NT2/D1 (cell line): ENCODE measurements at places on chromosomes 16 and 17.

DNA sequence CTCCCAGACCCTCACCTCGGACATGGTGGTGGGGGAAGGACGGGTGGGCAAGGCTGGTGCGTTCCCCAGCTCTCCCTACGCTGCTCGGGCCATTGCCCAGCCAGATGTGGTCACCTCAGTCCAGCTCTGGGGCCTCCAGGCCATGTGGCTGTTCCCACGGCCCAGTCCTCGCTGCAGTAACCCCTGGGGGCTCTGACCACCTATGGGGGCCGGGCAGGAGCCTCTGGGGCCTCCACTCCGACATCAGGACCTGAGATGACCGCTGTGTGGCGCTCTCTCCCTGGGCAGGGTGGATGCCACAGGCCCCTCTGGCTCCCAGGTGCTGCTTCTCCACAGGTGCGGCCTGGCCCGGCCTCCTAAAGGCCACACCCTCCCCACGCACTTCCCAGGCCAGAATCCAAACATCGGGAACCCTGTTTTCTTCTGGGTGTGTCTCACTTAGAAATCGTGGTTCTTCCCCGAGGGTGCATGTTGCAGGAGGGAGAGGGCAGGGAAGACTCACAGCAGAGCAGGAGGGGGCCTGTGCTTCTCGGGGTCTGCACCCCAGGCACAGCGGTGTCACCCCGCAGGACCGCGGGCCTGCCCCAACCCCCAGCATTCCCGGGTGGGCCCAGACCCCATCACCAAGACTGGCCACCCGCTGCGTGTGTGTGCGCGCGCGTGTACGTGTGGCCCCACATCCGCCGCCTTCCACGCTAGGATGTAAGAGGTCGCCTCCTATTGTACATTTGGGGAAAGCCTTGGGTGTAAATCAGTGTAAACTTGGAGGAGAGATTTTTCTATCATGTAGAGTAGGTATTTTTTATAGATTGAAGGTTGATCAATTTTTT lies 5.9 kb upstream of the CAPN15 start:
- DNase-seq, result no peak

DNA sequence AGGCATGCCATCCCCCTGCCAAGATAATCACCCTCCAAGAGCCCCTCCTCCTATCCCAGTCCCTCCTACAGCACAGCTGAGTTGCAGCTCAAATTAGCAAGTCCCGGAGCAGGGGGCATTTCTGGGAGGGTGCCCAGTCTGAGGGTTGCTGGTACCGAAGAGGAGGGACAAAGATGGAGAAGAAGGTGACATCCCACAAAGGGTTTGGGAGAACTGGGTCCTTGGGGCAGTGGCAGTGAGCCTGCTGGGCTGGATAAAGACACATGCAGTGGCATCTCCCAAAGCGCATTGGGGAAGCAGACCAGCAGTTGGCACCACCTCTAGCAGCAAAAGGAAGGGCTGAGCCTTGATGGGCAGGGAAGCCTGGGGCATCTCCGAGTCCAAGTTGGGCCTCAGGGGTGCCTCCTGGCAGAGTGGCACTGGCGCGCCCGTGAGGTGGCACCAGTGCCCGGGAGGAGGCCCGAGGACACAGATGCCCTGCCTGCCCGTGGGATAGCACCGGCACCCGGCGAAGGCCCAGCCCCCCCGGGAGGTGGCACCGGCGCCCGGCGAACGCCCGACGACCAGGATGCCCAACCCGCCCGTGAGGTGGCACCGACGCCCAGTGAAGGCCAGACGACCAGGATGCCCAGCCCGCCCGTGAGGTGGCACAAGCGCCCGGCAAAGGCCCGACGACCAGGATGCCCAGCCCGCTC lies 622 bp downstream of the TOM1L2 start:
- no peak for DNase-seq

DNA sequence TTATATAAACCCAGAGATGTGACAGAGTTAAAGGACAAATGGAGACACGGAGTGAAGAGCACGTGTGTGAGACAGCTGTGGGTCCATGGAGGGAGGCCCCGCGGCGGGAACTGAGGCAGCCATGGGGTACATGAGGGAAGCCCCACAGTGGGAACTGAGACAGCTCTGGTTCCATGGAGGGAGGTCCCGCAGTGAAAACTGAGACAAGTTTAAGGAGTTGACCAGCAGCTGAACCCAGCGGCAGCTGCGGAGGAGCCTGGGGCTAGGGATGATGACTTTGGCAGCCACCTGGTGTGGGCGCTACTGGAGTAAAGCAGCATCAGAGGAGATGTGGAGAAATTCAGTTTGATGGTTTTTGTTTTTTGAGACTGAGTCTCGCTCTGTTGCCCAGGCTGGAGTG lies 185.1 kb downstream of the RPTOR start:
- no peak for DNase-seq

DNA sequence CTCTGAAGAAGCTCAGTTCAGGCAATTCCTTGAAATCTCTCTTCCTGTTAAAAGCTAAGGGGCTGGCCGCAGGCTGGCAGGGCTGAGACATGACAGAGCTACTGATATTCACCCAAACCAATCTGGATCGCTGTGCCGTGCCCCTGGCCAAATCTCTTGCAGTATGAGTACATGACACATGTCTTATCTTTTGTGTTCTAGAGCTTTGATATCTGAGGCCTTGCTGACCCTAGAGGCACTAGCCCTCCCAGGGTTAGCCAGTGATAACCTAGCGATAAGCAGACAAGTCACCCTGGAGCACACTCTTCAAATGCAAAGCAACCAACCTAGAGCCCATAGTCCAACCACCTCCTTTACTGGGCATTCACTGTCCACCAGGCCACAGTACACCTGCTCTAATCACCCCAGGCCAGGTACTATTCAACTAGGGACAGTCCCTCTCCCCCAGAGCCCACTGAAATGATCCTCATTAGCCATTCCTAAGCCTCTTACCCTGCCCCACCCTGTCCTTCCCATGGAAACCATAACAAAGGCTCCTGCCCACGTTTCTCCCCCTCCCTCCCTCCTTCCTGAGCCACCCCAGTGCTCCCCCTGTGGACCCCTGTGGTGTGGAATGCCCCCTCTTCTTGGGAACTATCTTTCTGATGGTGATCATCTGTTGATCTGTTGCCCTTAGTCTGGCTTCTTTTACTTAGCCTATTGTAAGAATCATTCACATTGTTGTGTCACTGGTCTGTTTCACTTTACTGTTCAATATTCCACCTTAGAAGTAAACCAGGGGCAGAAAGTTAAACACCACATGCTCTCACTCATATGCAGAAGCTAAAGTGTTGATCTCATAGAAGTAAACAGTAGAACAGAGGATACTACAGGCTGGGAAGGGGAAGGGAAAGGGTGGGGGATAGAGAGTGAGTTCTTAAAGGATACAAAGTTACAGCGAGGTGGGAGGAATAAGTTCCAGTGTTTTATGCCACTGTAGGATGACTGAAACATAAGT lies 52.5 kb downstream of the TEKT5 start:
- peak; percentile 92 for DNase-seq

GRCh38 chr17:7841396-7841914 lies 7.4 kb downstream of the KDM6B start:
- no peak for DNase-seq

DNA sequence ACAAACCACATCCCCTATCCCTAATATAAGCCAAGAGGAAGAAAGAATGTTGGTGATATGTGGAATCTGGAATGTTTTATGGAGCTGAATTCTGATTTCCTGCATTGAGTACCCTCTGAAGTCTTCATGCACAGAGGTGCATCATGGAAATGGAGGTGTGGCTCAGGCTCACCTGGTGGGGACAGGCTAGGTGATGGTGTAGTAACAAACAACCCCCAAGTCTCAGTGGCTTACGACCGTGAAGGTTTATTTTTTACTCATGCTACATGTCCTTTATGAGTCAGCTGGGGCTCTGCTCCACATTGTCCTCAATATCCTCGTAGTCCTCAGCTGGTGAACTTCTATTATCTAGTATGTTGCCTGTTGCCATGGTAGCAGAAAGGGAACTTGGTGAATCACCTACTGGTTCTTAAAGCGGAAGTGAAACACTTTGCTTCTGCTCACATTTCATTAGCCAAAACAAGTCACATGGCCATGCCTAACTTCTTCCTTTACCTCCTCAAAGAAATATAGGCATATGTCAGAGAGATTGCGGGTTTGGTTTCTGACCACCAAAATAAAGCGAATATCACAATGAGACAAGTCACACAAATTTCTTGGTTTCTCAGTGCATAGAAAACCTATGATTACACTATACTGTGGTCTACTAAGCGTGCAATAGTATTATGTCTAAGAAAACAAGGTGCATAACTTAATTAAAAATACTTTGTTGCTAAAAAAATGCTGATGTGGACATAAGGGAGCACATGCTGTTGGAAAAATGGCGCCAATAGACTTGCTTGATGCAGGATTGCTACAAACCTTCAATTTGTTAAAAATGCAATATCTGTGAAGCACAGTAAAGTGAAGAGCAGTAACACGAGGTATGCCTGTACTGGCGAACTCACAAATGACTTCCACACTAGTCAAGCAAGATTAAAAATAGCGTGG lies at the start of gene PMFBP1:
TSS of gene PMFBP1 (minus strand) at position 51 of the 930 bp plus-strand sequence. CDS start 947 bp downstream, outside the sequence.
- DNase-seq, result no peak

- DNase-seq, result no peak
These were observed 201.0 kb upstream of the NLRP1 start for GRCh38 chr17:5785338-5785737.

GRCh38 chr16:72898216-72898825 lies 149.6 kb downstream of the ZFHX3 start:
- no peak for DNase-seq

- no peak for DNase-seq
These were observed 180.2 kb downstream of the RPTOR start for GRCh38 chr17:80724775-80725266.

DNA sequence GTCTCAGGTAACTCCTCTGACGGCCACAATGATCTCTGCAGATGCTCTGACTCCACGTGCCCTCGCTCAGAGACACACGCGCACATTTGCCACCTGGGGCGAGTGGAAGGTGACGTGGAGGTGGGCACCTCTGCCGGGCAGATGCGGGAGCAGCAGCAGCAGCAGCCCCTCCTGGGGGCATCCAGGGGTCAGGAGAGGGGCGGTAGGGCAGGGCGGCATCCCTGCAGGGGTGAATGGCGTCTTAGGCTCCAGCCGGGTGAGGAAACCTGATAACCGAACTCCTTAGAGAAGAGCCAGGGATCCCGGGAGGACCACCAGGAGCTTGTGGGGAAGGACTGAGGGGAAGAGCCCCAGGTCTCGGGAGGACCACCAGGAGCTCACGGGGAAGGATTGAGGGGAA lies 34.6 kb upstream of the CDH15 start:
- no peak for DNase-seq

DNA sequence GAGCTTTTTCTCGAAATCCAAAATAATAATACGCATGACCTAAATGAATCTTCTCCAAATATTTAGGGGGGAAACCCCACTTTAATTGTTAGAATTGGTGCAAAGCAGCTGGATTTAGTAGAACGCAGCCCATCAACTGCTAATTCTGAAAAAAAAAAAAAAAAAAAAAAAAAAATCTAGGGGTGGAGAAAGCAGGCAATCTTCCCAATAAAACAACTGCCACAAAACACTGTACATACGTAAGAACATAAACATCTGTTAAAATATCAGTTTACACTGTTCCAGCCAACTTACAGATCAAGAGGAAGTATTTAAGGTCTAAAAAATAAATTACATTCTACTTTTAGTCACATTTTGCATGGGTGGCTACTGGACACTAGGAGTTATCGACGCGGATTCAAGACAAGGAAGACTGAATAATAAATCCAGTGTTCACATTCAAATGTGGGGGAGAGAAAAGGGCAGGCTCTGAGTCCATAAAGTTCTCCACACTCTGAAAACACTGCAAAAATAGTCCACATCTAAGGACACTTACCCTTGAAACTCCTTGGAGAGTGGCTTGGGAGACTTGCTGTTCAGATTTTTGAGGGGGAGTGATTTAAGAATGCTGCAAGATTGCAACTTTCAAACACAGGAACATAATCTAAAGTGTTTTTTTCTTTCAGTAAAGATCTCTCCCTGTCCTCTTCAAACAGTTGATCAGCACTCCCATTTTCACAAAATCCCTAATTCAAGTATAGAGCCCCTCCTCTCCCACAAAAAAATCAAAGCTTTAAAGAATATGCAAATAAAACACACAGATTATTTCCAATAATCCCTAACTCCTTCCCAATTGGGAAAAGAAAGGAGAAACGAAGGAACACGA lies 1.3 kb downstream of the APPBP2 start:
- no peak for DNase-seq

DNA sequence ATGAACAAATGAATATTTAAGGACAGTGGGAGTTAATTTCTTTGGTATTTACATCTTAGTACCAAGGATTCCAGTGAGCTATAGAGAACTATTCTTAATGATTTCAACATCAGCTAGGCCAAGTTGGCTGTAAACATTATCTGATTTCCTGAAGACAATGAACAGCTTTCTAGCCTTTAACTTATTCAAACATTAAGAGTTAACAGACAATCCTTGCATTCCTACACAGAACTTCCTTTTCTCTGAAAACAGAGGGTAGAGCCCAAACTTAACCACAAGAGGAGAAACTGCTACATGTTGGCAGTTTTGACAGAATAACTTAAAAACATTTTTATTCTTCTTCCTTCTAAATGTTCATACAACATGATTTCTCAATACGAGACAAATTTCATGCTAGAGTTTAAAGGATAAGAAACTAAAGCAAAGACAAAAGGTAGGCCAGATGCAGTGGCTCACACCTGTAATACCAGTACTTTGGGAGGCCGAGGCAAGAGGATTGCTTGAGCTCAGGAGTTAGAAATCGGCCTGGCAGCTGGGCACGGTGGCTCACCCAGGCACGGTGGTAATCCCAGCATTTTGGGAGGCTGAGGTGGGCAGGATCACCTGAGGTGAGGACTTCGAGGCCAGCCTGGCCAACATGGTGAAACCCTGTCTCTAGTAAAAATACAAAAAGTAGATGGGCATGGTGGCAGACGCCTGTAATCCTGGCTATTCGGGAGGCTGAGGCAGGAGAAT lies 4.4 kb downstream of the CRLF3 start:
- no peak for DNase-seq

DNA sequence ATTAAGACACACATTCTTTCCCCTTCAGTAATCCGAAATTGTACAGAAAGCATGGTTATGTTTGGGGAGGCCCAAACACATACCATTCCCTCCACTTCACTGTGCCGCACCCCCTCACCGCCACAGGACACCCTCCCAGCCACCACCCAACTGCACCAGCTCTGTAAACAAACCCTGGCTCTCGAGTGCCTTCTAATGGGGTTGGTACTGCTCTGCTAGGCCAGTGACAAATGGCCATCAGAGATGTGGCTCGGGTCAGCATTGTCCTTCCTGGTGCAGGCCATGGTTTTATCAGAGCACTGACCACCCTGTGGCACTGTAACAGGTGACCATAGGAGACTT lies 24.0 kb upstream of the SREBF1 start:
- no peak for DNase-seq

DNA sequence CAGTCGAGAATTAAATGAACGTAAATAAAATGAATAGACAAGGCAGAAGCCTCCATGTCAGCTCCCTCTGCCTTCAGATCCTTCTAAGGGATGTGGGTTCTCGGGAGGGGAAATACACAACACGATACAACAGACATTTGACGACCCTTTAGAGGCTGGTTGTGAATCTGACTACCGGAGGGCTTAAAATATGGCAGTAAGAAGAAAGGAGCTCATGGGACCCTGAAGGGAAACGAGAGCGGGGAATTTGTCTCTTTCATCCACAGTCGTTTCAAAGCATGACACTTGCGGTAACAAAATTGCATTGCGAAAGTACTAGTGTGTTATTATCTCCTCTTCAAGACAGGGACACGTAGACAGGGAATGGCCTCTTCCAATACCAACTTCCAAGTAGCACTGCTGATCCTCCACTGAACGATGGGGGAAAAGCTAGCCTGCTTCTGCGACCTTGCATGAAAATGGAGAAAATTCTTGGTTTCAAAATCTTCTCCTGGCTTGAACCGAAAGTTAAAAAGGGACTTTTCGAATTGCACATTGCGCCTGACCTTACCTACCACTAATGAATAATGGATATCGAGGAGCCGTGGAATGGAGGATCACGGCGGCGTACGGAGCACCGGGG lies 1.2 kb upstream of the TNRC6C start:
- no peak for DNase-seq

GRCh38 chr16:85103114-85104079 lies 8.9 kb downstream of the CIBAR2 start:
- DNase-seq, result no peak
